Testis (tissue), 5 donors: ENCODE measurements at places on chromosomes 6 and 20.

DNA sequence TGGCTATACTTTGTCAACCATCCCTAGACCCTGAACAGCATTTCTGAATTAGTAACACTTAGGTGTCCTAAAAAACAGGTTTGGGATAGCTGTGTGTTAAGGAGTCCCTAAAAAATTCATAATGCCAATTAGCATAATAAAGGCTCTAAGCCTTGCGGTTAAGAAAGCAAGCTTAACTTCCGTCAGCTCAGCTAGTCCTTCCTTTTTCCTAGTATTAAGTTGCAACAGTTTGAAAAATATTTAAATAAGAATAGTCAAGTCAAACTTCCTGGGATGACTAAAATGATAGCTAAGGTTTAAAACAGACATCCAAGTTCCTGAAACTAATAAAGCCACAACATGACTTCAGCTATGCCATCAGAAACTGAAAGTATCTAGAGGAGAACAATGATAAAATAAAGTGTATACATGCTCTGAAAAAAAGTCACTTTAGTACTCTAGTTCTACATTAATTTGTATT, 3.5 kb downstream of the AKIRIN2 start:
- DNase-seq = no peak

DNA sequence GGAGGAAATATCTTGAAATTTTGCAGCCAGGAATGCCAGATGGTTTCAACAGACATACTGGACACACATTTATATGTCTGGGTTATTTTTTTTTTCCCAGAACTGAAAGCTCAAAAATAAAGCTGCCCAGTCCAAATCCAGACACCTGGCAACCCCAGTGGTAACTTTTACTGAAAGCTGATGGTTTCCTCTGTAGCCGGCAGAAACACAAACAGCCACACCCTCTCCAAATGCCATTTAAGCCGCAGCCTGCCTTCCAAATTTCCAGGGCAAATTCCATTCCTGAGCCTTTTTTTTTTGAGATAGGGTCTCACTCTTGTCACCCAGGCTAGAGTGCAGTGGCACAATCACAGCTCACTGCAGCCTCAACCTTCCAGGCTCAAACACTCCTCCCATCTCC, 6.5 kb upstream of the PREX1 start:
- no peak for DNase-seq

GRCh38 chr6:8074213-8074612, 10.0 kb upstream of the BLOC1S5 start:
- no peak for DNase-seq

DNA sequence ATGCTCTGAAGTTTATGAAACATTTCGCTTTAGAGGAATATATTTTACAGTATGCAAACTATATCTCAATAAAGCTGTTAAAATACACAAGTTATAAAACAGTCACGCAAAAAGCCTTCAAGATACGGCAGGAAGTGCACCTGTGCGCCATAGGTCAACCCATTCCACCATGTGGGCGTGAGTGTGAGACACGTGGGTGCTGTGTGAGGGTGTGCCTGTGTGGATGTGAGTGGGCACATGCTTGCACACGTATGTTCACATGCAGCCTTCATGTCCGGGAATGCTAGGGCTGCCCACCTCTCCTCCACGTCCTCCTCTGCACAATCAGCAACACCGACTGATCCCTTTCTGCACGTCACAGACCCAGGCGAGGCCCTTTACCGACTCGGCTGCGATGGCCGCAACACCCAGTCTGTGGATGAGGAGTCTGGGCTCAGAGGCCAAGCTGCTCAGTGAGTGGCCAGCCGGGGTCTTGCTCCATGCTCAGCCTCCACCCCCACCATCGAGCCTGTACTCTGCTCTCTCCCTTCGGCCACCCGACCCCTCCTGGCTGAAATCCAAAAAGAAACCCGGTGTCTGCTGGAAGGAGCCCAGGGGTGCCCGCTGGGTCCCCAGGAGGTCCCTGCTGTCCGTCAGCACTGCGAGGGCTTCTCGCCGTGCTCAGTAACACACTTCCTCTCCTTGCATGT, 3.0 kb upstream of the FRMD1 start:
- no peak for DNase-seq

- DNase-seq = peak; percentile 62
These were observed 4.0 kb downstream of the PPP1R18 start for GRCh38 chr6:30682143-30683117.

DNA sequence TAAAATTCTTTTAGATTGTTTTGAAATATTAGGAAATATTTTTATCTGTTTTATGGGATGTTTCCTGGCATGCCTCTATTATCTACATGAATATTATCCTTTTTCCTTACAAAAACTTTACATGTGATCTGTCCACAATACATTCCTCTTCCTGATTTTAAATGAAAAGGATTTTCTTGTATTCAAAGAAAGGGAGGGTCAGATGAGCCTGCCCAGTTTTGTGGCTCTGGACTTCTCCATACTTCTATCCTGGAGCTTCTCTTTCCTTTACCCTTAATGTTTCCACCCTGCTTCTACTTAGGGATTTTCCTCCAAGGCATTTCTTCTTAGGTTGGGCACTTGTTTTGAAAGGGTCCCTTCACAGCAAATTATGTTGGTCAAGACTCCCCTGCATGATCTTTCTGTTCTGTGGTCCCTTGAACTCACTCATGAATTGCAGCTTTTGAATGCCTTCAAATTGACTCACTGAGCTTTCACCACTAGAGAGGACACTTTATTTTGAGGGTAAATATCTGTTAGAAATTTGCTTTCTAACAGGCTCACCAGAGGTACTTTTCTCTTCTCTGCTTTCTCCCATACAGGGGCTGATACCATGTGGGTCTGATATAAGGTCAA, 104.9 kb downstream of the CENPW start:
- DNase-seq = no peak

- no peak for DNase-seq
These were observed 176.1 kb upstream of the PLN start for GRCh38 chr6:118371955-118372354.

GRCh38 chr20:63160641-63161175, 55.2 kb downstream of the YTHDF1 start:
- DNase-seq = no peak

- no peak for DNase-seq
These were observed 41.9 kb upstream of the FERMT1 start for GRCh38 chr20:6164421-6165341.

DNA sequence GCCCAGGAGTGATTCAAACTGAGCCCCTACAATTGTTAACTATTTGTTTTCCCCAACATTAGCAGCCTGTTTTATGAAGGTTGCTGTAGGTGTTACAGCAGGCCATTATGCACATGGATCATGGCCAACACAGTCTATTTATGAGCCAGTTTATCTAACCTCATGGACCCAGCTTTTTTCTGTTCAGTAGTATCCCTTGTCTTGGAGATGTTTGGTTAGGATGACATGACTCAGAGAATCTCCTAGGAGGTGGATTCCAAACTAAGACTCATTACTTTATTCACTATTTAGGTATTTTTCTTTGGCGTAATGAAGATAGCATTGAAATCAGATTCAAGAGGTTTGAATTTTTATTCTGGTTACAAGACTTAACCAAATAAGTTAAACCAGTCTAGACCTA, 62.8 kb upstream of the TFB1M start:
- no peak for DNase-seq

DNA sequence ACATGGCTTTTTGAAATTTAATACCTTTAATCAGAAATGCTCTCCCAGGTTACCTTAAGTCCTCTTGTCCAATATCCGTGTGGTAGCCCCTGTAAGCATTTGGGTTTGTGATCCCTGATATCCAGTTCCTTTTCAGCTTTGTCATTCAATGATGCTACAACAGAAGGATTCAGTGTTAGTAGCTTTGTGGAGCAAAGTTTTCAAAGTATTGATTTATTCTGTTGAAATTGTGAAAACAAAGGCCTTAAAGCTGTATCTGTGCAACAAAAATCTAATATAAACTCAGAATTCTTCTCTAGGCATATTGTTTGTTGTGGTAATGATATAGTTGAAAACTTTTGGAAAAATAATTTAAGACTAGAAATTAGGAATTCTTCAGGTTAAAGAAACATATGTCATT, 91.9 kb downstream of the ADGRB3 start:
- no peak for DNase-seq

- no peak for DNase-seq
These were observed 1.1 kb downstream of the SLC22A1 start for GRCh38 chr6:160122744-160123143.

DNA sequence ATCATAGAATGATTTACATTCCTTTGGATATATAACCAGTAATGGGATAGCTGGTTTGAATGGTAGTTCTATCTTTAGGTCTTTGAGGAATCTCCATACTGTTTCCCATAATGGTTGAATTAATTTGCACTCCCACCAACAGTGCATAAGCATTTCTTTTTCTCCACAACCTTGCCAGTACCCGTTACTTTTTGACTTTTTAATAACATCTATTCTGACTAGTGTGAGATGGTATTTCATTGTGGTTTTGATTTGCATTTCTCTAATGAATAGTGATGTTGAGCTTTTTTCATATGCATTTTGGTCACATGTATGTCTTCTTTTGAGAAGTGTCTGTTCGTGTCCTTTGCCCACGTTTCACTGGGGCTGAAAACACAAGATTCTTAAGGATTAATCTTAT, 107.3 kb downstream of the TINAG start:
- DNase-seq = no peak
